ENCODE measurements at places on chromosomes 12 and 14.

DNA sequence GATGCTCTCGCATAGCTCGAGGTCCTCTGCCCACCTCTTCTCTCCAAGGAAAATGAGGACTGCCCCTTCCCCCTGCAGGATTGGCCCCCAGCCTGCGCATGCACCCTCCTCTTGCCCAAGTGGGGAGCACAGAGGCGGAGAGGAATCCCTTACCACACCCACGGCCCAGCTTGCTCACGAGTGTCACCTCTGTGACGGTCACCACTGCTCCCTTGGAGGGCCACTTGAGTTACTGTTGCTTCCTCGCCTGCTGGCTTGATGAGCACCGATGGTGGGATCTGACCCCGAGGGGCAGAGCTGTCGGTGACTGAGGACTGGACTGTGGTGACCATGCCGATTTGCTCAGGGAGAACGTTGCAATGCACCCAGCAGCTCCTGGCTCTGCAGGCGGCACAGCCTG lies 41.7 kb downstream of the FOXN4 start:
- no peak for DNase-seq

DNA sequence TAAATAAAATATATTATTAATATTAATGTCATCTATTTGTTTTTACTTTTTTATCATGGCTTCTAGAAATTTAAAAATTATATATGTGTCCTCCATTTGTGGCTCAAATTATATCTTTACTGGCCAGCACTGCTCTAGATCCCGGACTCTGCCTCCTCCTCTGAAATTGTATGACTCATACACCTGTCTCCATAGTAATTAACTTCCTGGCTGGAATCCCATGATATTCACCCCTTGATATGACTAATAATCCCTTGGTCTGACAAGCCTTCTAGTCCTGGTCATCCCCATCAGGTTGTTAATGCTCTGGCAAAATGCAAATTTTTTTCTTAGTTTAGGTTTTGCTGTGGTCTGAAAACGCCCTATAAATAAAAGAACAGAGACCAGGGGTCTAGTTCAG lies 116.2 kb downstream of the BMP4 start:
- DNase-seq, result no peak

GRCh38 chr12:92778525-92778924 lies 75.7 kb downstream of the PLEKHG7 start:
- DNase-seq, result no peak

DNA sequence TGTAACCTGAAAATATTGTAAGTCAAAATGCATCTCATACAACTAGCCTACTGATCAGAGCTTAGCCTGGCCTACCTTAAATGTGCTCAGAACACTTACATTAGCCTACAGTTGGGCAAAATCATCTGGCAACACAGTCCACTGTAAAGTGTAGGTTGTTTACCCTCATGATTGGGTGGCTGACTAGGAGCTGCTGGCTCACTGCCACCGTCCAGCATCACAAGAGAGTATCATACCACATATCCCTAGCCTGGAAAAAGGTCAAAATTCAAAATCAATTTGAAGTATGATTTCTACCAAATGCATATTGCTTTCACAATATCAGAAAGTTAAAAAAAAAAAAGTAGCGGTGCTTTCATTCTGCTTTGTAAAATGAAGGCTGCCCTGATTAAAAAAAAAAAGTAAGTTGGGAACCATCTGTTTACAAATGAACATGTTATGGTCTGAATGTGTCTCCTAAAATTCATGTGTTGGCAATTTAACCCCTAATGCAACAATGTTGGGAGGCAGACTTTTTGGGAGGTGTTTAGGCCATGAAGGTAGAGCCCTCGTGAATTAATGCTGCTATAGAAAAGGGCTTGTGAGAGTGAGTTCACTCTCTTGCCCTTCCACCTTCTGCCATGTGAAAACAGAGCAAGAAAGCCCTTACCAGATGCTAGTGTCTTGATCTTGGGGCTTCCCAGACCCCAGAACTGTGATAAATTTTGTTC lies 211.8 kb downstream of the PPM1H start:
- no peak for DNase-seq

DNA sequence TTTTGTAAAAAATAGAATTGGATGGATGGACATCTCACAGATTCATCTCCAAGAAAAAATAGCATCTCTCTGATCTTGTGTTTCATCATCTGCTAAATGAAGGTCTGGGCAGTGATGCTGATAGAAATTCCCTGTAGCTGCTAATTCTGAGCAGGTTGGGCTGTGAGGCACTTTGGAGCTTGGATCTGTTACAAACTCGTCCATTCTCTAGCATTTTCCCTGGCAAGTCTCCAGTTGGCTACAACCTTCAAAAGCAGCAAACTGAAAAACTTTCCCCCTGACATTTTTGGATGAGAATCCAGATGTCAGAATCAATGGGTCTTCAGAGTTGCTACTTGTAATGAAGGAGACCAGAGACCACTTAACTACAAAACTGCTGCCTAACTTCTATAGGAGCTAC lies 72.7 kb downstream of the TPH2 start:
- no peak for DNase-seq

- no peak for DNase-seq
These were observed 84.3 kb downstream of the NCOR2 start for GRCh38 chr12:124482901-124483799.

DNA sequence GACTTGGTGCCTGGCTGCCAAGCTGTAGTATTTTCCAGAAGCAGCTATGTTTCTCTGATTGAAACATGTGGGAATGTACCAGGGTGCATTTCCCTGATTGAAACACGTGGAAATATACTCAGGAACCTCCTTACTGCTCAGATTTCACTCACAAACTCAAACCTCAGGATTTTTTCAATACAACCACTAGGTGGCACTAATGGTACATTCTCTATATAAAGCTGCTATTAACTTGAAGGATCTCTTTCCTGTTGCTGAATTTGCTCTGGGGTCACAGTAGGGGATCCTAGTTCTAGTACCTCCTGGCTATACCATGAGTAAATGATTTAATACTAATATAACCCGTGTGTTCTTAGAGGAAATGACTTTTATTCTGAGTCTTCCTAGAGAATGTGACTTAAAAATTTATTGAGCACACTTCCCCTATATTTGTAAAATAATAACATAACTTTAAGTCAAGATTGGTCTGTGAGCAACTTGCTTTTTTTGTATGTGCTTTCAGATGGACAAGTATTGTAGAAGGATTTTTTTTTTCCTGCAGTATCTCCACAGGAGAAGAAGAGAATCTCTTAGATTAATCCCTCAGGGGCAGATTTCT lies 173.8 kb upstream of the MIS18BP1 start:
- no peak for DNase-seq

GRCh38 chr12:52531566-52532300 lies 11.5 kb upstream of the KRT5 start:
- DNase-seq, result peak; percentile 9

All from activated naive CD8-positive, alpha-beta T cell treated with anti-CD3 and anti-CD28 coated beads, Interleukin-2, amount 10 ng/mL, durations not matched to agents 7 days and 5 days (primary cell).